ENCODE measurements at places on chromosomes 16 and 17.

DNA sequence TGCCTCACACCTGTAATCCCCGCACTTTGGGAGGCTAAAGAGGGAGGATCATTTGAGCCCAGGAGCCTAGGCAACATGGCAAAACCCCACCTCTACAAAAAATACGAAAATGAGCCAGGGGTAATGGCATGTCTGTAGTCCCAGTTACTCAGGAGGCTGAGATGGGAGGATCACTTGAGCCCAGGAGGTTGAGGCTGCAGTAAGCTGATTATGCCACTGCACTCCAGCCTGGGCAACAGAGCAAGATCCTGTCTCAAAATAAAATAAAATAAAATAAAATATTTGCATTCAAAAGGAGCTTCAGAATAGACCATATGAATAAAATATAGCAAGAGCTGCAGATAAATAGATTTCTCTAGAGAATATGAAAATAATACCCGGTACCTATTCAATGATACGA is 71.5 kb upstream of the ATF7IP2 start:
- no peak for DNase-seq

- no peak for DNase-seq
Measured at GRCh38 chr17:14124854-14125253, 55.5 kb downstream of the COX10 start.

- no peak for DNase-seq
Measured at GRCh38 chr16:81451753-81452680, 7.4 kb downstream of the CMIP start.

- DNase-seq, result peak; percentile 74
Measured at GRCh38 chr16:50306287-50306686, 39.9 kb downstream of the ADCY7 start.

DNA sequence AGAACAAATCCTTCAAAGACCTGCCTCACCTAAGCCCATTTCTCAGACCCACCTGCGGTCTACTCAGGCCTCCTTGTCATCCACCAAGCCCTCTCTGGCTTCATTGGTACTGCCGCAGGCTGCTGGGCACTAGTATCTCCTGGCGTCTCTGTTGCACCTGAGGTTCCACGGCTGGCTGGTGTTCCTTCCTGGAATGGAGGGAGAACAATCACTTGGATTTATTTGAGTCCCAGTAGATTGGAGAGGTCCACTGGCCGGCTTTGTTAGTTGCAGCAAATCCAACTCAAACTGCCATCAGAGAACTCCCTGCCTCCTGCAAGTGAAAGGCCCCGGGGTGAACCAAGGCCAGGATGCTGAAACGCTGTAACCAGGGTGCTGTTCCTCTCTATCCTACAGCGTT is 15.3 kb downstream of the MIS12 start:
- no peak for DNase-seq

DNA sequence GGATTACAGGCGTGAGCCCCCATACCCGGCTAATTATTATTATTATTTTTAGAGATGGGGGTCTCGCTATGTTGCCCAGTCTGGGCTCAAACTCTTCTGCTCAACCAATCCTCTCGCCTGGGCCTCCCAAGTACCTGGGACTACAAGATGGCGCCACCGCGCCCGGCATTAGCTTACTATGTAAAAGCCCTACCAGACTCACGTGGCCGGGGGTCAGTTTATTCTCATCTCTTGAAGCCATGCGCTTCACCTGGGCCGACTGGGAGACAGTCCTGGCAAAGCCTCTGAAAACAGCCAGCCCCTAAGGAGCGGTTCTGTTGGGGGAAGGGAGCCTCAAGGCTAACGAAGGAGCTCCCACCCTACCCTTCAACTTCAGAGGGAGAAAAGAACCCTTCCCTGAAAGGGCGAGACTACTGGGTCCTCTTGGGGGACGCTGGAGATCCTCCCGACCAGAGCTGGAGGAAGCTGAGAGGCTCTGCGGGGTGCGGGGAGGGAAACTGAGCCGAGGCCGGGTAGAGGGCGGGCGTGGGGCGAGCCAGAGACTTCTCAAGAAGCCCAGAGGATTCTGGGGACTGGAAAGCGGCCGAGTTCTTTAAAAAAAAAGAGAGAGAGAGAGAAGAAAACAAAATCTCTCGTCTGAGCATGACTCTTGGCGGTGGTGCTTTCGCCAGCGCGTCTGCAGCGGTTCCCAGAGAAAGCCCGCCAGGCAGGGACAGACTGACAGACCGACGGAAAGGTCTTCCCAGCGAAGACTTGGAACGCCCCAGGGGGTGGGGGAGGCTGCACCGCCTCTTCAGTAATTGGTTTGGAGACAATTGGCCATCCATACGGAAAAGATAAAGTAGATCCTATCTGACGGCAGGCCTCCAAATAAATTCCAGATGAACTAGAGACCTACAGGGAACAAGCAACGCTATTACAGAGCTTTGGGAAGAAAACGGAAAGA is 5.6 kb upstream of the TUBG2 start:
- DNase-seq, result no peak

- DNase-seq, result no peak
Measured at GRCh38 chr16:14672403-14672971, 21.6 kb downstream of the PLA2G10 start.

GRCh38 chr16:4529085-4530060 is 9.2 kb downstream of the CDIP1 start:
- DNase-seq, result no peak

GRCh38 chr17:16432017-16432416 is 16.6 kb downstream of the TRPV2 start:
- DNase-seq, result no peak

DNA sequence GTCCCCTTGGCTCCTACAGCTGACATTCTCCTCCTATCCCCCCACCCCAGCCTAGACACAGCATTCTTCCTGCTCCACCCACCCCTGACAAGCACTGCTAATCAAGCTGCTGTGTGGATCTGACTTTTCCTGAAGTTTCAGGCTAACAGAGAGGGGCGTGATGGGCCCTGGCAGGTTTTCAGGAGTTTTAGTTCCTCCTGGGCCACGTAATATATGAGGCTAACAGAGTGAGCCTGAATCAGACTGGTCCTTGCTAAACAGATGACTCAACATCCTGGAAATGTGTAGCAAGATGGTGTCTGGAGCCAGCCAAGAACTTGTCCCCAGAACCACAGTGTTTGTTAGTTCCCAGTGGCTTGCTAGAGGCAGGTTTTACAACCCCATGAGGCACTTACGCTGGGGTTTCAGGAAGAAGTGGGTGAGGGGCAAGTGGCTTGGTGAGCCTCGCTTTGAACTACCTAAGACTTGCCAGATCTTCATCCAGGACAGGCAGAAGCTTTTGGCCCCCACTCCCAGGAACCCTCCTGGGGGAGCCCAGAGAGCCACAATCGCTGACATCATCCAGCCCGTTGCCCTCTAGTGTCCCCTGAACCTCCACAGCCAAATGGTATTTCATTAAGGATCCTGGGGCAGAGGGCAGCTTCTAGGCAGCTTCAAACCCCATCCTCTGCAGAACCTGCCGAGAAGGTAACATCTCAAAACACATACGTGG is 15.9 kb downstream of the TMEM92 start:
- no peak for DNase-seq

DNA sequence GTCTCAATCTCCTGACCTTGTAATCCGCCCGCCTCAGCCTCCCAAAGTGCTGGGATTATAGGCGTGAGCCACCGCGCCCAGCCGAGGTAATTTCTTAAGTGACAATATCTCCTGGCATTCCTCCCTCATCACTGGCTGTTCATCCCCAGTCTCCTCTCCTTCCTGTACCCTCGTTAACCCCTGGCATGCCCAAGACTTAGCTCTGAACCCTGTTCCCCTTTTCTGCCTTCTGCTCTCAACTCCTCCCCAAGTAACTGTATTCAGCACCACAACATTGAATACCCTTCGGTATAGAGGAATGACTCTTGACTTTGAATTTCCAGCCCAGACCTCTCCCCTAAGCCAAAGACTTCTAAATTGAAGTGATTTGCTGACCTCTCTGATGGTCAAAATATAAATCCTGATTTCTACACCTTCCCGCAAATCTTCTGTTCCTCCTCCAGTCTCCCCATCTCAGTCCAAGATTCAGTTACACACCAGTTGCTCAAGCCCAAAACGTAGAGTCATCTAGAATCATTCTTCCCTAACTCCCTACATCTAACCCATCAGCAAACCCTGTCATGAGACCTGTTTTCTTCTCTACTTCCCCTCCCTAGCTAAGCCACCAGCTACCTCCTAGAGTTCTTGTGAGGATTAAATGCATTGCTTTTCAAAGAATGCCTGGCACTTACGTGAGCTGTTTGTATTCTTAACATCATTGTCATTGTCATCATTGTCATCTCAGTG is 14.8 kb downstream of the PMP22 start:
- DNase-seq, result no peak

GRCh38 chr16:15613676-15614075 is 29.3 kb downstream of the MARF1 start:
- DNase-seq, result no peak

GRCh38 chr16:47528431-47528830 is 67.3 kb downstream of the PHKB start:
- DNase-seq, result no peak

- DNase-seq, result no peak
Measured at GRCh38 chr16:52492789-52493357, 54.1 kb downstream of the TOX3 start.

DNA sequence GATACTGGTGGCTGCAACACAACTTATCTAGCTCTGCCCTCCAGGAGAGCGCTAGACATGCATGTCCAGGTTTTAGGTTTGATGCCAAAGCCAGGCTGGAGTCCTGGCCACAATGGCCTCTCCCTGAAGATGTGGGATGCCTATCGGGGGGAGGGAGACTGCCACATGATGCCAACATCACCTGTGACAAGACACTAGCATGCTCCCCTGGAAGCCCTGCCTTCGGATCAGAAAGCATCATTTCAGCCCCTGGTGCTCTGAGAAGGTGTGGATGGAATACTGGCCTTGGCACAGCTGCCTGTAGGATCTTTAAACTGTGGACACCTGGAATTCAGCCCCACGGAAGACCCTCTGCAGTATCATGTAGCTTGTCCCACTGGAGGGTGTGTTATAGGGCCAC is 93.5 kb downstream of the SHISA6 start:
- no peak for DNase-seq

DNA sequence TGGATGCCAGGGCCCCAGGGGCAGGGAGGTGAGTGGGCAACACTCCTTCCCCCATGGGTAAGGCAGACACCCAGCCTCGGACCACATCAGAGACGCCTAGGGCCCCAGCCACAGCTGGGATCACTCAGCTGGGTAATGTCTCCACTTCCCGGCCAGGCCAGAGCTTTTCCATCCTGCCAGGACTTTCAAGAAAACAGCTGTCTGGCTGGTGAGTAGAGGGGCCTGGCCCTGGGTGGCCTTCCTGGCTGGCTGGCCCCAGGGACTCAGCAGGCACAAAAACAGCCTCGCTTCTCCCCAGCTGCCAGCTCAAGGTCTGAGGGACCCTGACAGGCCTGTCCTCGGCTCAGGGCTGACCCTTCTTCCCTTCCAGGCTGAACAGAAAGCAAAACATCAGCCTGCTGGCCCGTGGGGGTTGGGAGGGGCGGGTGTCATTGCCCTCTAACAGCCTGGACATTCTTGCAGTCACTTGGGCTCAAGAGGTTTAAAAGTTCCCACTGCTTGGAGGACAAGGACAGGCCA is 45.3 kb upstream of the JPH3 start:
- no peak for DNase-seq

- no peak for DNase-seq
Measured at GRCh38 chr17:65987988-65988387, 203.9 kb downstream of the CEP112 start.

DNA sequence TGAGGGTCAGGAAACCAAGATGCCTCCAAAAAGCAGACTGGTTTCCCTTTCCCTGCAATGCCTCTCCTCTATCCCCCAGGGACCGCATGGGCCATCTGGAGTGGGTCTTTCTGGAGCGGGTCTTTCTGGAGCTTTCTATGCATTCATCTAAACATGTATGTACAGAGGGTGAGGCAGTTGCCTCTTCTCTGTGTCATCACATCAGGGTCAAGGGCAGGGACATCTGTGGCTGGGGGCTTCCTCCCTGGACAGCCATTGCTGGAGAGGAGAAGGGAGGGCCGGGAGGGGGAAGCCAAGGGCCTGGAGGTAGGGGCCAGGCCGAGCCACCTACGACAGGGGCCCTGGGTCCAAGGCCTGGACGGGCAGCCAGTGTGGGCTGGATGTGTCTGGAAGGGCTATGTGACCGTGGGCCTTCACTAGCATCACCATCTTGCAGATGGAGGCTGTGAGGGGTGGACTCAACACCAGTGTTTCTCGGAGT is 840 bp downstream of the ADCY7 start:
- no peak for DNase-seq

DNA sequence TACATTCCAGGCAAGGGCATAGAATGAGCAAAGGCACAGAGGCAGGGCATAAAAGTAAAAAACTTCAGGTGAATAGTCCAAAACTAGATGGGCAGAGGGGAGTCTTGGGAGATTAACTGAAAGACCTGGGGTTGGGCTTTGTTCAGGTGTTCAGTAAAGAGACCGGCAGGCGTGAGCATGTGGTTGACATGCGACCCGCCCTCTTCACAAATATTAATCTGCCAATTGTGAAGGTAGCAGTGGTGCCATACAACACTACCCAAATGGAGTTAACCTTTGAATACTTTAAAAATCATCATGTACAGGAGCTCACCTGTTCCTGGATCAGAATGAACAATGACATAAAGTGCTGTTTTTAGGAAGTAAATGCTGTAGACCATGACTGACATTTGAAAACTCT is 225.5 kb downstream of the LGALS9B start:
- DNase-seq, result no peak

- no peak for DNase-seq
Measured at GRCh38 chr16:11757671-11758545, 15.3 kb upstream of the TXNDC11 start.

GRCh38 chr17:31997005-31997404 is 10.2 kb upstream of the LRRC37B start:
- no peak for DNase-seq

DNA sequence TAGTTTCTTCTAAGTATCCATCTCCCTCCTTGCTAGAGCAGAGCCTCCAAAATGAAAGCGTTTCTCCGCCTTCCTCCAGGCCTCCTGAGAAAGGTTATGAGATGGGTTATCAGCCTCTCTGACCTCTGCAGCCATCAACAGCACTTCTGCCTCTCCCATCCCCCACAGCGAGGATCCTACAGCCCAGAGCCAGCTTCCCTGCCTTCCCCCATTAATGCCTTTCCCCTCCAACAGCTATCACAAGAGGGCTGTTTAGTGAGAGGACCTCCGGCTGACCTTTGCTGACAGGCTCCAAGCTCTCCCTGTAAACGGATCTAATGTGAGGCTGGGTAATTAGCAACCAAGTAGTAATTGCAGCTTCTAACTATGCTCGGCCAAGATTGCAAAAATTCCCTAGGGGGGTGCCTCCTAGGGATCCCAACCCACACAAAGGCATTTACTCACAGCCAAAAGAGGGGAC is 55.8 kb downstream of the ZFHX3 start:
- no peak for DNase-seq

- no peak for DNase-seq
Measured at GRCh38 chr16:16189842-16190241, 33.5 kb downstream of the ABCC6 start.

GRCh38 chr17:44277976-44278375 is 10.0 kb upstream of the SLC4A1 start:
- no peak for DNase-seq
